ENCODE measurements at places on chromosomes 12 and 14. TPM values are rescaled to one million over a fixed set of nuclear protein-coding genes. Genes with fewer than 3 reads are reported as not detected.

TMEM179 gene
- not detected for total RNA-seq

CALM1 gene
- total RNA-seq = 912 TPM

PITPNM2 gene
- 2.1 TPM for total RNA-seq

SCFD1 gene
- 21.5 TPM for total RNA-seq

CYP46A1 gene
- 0.18 TPM for total RNA-seq

ASCL1 gene
- total RNA-seq = 0.20 TPM

COQ10A gene
- 77.6 TPM for total RNA-seq

SPSB2 gene
- total RNA-seq = 10.0 TPM

CKB gene
- total RNA-seq = 44.5 TPM

DENND5B gene
- total RNA-seq = 27.6 TPM

PUS7L gene
- 5.8 TPM for total RNA-seq

DNA sequence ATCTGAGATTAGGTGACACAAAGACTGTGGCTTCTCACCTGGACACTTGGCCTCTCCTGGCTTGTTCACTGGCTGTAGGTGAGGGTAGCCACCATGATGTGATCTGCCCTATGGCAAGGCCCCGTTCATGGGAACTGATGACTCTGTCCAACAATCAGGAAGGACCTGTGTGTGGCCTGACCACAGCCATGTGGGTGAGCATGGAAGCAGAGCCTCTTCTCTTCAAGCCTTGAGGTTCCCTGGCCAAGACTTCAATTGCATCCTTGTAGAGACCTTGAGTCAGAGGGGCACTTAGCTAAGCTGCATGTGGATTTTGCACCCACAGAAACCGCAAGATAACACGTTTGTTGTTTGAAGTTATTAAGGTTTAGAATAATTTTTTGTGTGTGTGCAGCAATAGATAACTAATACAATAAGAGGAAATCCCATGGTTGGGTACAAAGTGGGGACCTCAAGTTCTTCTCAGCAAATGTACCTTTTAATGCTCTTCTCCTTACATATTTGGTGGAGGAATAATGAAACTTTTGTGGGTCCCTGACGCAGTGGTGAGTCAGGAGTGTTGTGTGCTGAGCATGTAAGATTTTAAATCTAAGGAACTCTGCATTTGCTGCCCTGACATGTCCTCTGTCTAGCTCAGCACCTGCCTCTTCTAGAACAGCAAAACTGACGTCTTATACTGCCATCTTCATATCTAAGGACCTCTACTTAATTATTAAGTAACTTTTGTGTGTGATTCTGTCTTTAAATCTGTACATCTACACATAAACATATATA is 27.5 kb upstream of the PLEKHG7 start:
- H3K36me3 ChIP-seq = no peaks in the 10 kb centered on the region
- H3K4me3 ChIP-seq = no peak overlapping the region
- no peaks in the 10 kb centered on the region for H3K4me1 ChIP-seq
- H3K27ac ChIP-seq = no peak overlapping the region
- no peaks in the 10 kb centered on the region for H3K27me3 ChIP-seq

DNA sequence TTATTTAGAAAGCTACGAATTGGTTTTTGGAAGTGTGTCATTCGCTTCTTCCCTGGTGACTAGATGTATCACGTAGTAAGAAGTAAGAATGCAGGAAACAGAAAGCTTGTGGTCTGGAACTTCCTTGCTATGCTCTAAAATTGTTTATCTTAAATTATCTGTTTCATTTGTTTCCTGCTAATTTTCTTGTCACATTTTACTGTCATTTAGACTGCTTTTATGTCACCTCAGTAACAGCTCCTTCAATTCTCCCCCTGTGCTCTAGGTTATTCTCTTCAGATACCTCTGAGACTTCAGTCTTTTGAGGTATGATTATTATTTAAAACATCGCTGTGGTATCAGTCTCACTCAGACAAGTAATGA is 699 bp upstream of the CD69 start:
- H3K27ac ChIP-seq = no peak overlapping the region
- no peak overlapping the region for H3K4me3 ChIP-seq
- H3K4me1 ChIP-seq = no peaks in the 10 kb centered on the region
- DNase-seq = no peak
- H3K36me3 ChIP-seq = no peaks in the 10 kb centered on the region

GRCh38 chr14:92513204-92513965 is at the start of gene RIN3:
Gene RIN3 (plus strand): TSS chr14:92513781. CDS start chr14:92513933, 152 bp downstream.
- H3K36me3 ChIP-seq = no peaks in the 10 kb centered on the region
- DNase-seq = no peak
- H3K27ac ChIP-seq = peak within 1 kb of the TSS; percentile 74
- peaks cover 7% of the 10 kb centered on the region for H3K4me1 ChIP-seq

GRCh38 chr12:6193853-6194815 is 6.1 kb upstream of the CD9 start:
- H3K4me1 ChIP-seq = peaks cover 5% of the 10 kb centered on the region
- no peak for DNase-seq
- no peak overlapping the region for H3K27ac ChIP-seq

DNA sequence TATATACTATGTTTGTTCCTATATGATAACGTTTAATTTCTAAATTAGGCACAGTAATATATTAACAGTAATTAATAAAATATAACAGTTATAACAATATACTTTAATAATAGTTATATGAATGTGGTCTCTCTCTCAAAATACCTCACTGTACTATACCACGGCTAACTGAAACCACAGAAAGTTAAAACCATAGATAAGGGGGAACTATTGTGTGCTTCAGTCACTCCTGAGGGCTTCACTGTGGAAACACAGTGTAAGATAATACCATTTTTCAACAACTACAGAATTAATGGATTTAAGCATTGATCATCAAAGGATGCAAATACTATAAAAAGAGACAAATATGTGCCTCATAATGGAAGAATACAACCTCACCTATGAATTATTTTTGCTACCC is 266.4 kb upstream of the RGS6 start:
- H3K36me3 ChIP-seq = no peaks in the 10 kb centered on the region
- no peaks in the 10 kb centered on the region for H3K27me3 ChIP-seq
- H3K27ac ChIP-seq = no peak overlapping the region
- no peak overlapping the region for H3K4me3 ChIP-seq

- no peak for DNase-seq
- no peaks in the 10 kb centered on the region for H3K27me3 ChIP-seq
- no peak overlapping the region for H3K4me3 ChIP-seq
These were observed 174.5 kb upstream of the CNOT2 start for GRCh38 chr12:70068743-70069142.

- H3K27me3 ChIP-seq = peaks cover 3% of the 10 kb centered on the region
- peak overlapping the region; percentile 65 for H3K4me3 ChIP-seq
- no peaks in the 10 kb centered on the region for H3K36me3 ChIP-seq
- peak overlapping the region; percentile 74 for H3K27ac ChIP-seq
- peaks cover 9% of the 10 kb centered on the region for H3K4me1 ChIP-seq
- no peak for DNase-seq
These were observed 521 bp upstream of the PCED1B start for GRCh38 chr12:47078733-47079467.

GRCh38 chr12:102992297-102992696 is 34.8 kb downstream of the ASCL1 start:
- no peak overlapping the region for H3K27ac ChIP-seq
- no peak for DNase-seq
- no peaks in the 10 kb centered on the region for H3K4me1 ChIP-seq
- H3K36me3 ChIP-seq = no peaks in the 10 kb centered on the region

- no peak for DNase-seq
- no peaks in the 10 kb centered on the region for H3K27me3 ChIP-seq
- no peaks in the 10 kb centered on the region for H3K4me1 ChIP-seq
- no peak overlapping the region for H3K4me3 ChIP-seq
- H3K27ac ChIP-seq = no peak overlapping the region
- no peaks in the 10 kb centered on the region for H3K36me3 ChIP-seq
These were observed 29.9 kb upstream of the RIC8B start for GRCh38 chr12:106744600-106744999.

GRCh38 chr12:132014092-132014914 is 64.6 kb downstream of the EP400 start:
- H3K27ac ChIP-seq = no peak overlapping the region
- H3K4me1 ChIP-seq = no peaks in the 10 kb centered on the region
- H3K27me3 ChIP-seq = no peaks in the 10 kb centered on the region
- H3K36me3 ChIP-seq = peaks cover 88% of the 10 kb centered on the region

DNA sequence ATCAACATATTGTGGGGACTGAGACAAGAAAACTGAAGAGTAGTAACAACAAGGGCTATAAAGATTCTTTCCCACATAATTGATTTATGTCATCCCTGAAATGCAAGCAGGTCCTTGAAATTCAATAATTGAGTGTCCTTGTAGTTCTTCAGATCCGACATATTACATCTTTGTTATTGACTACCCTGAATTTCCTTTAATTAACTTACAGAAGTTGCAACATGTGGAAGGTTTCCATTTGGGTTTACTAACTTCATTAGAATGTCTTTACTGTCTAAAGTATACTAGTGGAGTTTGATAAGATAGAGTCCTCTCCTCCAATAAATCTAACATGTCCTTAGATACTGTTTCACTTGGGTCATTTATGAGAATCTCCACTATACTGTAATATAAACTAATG is 951.8 kb downstream of the SLC6A15 start:
- no peaks in the 10 kb centered on the region for H3K36me3 ChIP-seq
- DNase-seq = no peak
- H3K4me1 ChIP-seq = no peaks in the 10 kb centered on the region
- H3K27me3 ChIP-seq = no peaks in the 10 kb centered on the region
- H3K27ac ChIP-seq = no peak overlapping the region

DNA sequence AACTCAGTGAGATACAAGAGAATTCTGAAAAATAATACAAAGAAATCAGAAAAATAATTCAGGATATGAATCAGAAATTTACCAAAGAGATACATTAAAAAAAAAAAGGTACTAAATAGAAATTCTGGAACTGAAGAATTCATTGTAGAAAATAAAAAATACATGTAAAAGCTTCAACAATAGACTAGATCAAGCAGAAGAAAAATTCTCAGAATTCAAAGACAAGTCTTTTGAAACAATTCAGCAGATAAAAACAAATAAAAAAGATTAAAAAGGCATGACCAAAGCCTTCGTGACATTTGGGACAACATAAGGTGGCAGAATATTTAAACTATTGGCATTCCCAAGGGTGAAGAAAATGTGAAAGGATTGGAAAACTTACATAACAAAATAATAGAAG is 133.1 kb upstream of the CNOT2 start:
- H3K27ac ChIP-seq = no peak overlapping the region
- no peaks in the 10 kb centered on the region for H3K27me3 ChIP-seq
- no peak overlapping the region for H3K4me3 ChIP-seq
- no peaks in the 10 kb centered on the region for H3K4me1 ChIP-seq
- DNase-seq = no peak
- no peaks in the 10 kb centered on the region for H3K36me3 ChIP-seq

GRCh38 chr14:78074561-78074960 is 95.6 kb upstream of the NRXN3 start:
- no peak for DNase-seq
- H3K27ac ChIP-seq = no peak overlapping the region
- no peaks in the 10 kb centered on the region for H3K27me3 ChIP-seq
- no peak overlapping the region for H3K4me3 ChIP-seq
- no peaks in the 10 kb centered on the region for H3K36me3 ChIP-seq

DNA sequence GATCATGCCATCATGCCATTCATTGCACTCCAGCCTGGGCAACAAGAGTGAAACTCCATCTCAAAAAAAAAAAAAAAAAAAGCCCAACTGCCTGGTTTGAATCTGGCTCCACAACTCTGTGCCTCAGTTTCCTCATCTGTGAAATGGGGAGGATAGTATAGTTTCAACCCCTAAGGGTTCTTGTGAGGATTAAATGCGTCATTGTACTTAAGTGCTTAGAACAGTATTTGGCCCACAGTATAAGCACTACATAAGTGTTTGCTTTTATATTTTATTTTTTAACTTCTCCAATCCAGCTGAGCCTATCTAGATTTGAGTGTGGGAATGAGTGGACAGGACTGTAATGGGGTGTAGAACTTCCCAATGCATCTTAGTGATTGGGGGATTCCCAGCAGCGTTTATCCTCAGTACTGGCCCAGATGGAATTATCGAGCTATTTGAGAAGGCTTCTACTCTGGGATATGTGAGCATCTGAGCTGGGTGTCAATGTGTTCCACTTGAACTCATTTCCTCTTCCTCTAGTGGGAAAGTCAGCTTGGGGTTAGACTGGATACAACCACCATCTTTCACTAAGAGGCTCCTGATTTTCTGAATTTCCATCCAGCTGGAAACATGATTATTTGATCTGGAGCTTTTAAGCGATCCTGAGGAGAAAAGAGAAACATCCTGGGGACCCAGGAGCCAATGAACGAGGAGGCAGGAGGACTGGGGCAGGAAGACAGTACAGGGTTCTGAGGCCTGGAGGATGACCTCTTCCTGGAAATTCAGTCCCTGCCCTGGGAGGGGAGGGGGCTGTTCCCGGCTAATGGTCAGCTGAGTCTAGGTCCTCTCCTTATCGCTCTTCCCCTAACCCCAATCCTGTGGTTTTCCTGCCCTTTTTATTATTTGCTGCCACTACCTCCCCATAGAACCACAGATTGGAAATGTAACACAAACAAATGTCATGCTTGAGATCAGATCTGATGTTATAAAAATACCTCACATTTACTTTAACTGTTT is 9.3 kb upstream of the ESPL1 start:
- no peak overlapping the region for H3K4me3 ChIP-seq
- no peak overlapping the region for H3K27ac ChIP-seq
- H3K27me3 ChIP-seq = no peaks in the 10 kb centered on the region

- DNase-seq = no peak
- no peak overlapping the region for H3K4me3 ChIP-seq
- no peak overlapping the region for H3K27ac ChIP-seq
- no peaks in the 10 kb centered on the region for H3K27me3 ChIP-seq
- no peaks in the 10 kb centered on the region for H3K4me1 ChIP-seq
These were observed 1111.5 kb downstream of the TRHDE start for GRCh38 chr12:73383584-73384222.

- peaks cover 24% of the 10 kb centered on the region for H3K27me3 ChIP-seq
- H3K36me3 ChIP-seq = no peaks in the 10 kb centered on the region
- no peak overlapping the region for H3K27ac ChIP-seq
These were observed 124.1 kb downstream of the PAPOLA start for GRCh38 chr14:96626121-96626768.

DNA sequence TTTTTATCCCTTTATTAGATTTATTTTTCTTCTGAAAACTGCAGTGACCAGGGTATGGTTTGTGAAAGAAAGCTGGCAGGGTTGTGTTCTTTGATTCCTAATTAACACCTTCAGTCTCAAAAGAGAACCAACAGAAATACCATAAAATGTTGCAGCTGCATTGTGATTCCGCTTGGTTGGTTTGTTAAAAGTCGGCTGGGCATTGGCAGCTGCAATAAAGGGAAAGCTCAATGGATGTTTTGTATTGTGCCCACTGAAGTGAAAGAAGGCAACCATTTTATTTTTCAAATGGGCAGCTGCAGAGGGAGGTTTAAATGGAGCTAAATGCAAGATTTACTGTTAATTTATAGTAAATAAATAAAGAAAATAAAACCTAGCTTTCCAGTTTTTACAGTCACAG is 16.7 kb downstream of the LGR5 start:
- no peaks in the 10 kb centered on the region for H3K36me3 ChIP-seq
- no peaks in the 10 kb centered on the region for H3K4me1 ChIP-seq
- no peak overlapping the region for H3K27ac ChIP-seq
- no peak for DNase-seq
- no peak overlapping the region for H3K4me3 ChIP-seq
